ENCODE measurements at places on chromosomes 6 and 20. TPM values are rescaled to one million over a fixed set of nuclear protein-coding genes. Genes with fewer than 3 reads are reported as not detected.
A peak's percentile ranks its signal among the peaks of the same experiment; 100 is the strongest.

DNA sequence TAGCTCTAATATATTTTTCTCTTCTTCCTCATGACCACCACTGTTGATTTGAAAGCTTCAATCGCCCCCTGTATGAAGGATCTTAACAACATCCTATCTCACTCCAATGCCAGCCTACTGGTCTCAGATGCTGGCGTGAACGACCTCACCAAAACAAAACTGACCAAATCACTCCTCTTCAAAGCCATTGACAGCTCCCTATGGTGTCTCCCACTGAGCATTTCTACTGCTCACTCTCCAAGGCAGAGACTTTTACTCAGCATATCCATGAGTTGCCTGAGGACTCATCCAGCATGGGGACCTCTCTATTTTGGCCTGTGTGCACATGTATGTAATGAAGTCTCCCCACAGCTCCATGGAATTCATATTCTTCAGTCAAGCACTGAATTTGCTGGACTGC is 520.4 kb downstream of the TFAP2B start:
- DNase-seq = no peak

DNA sequence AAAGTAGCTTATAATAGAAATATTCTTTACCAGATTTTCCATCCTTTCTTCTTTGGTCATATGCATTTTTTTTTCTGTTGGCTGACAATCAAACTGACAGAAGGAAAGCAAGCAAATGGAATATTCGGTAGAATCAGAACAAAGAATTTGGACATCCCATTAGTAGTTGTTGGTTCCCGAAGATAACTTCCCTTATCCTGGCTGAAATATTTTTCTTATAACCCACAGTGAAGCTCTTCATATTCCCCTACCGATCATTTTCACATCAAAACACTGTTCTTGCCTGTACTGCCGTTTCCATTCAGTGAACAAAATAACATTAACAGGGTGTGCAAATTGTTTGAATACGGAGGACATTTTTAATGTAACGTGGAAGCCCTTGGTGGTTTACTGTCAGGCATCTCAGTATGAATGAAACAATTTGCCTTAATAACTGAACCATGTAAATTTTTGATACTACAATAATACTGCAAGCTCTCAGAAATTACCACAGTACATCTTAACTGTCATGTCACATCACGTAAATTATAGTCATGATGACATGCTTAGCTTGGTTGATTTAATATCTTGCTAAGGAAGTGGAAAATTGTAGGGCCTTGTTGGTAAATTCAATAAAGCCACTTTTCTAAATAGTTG is 311.5 kb downstream of the LAMA2 start:
- no peak for DNase-seq

- DNase-seq = no peak
Measured at GRCh38 chr20:21373436-21373835, 23.9 kb downstream of the NKX2-4 start.

Gene EYA2
- total RNA-seq = 1.4 TPM

DNA sequence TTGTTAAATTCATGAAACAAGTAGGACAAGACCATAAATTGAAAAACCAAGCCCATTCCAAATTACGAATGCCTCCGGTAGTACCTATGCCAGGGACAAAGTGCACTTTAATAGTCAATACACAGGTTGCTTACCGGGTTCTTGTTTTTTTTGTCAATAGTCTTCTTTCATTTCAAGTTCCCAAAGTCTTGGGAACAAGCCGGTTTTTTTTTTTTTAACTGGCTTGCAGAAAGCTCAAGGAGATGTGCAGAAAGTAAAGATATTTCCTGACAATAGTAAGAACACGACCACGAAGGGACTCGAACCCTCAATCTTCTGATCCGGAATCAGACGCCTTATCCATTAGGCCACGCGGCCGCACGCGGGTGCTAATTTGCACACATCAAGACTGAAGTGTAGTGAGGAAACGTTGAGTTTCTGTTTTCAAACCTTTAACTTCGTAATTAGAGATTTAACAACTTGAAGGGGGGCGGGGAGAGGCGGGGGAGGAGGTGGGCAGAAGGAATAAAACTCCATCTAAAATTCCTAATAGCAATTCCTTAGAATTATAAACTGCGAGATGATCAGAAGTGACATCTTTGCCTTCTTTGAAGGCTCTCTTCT is 181.0 kb downstream of the TRIM27 start:
- DNase-seq = peak; percentile 30

DNA sequence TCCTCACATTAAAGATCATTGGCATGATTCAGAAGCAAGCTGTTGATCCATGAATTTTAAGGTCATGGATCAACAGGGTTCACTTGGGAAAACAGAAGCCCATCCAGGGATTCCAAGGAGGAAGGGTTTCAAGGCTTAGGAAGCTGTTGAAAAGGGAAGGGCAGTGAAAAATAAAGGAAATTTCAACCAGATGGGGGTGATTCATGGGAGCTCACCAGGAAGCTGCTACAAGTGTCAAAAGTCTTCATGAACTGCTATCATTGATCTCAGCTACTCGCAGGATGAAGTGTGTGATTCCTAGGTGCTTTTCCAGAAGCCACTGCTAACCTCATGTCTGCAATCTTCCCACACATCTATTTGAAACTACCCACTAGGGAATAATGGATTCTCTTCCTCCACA is 26.2 kb downstream of the ADTRP start:
- no peak for DNase-seq

GRCh38 chr6:28743271-28743789 is 180.5 kb downstream of the TRIM27 start:
- DNase-seq = no peak

DNA sequence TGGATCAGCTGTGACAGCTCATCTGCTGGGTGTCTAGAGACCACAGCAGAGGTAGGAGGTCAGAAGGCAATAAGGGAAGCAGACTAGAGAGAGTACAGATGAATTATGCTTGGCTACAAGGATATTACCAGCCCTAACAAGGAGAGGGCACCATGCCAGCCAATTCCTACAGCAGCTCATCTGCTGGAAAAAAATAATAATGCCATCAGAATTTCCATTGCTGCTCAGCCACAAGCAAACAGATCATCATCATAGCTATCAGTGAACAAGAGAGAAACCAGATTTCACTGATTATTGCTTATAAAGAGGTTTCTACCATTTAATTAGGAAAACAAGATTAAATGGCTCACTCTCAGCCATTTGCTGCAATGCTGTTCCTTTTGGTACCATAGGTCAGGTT is 66.5 kb downstream of the PSMG4 start:
- DNase-seq = peak; percentile 70

Gene MCCD1
- total RNA-seq = not detected

Gene RWDD2A
- 4.9 TPM for total RNA-seq

DNA sequence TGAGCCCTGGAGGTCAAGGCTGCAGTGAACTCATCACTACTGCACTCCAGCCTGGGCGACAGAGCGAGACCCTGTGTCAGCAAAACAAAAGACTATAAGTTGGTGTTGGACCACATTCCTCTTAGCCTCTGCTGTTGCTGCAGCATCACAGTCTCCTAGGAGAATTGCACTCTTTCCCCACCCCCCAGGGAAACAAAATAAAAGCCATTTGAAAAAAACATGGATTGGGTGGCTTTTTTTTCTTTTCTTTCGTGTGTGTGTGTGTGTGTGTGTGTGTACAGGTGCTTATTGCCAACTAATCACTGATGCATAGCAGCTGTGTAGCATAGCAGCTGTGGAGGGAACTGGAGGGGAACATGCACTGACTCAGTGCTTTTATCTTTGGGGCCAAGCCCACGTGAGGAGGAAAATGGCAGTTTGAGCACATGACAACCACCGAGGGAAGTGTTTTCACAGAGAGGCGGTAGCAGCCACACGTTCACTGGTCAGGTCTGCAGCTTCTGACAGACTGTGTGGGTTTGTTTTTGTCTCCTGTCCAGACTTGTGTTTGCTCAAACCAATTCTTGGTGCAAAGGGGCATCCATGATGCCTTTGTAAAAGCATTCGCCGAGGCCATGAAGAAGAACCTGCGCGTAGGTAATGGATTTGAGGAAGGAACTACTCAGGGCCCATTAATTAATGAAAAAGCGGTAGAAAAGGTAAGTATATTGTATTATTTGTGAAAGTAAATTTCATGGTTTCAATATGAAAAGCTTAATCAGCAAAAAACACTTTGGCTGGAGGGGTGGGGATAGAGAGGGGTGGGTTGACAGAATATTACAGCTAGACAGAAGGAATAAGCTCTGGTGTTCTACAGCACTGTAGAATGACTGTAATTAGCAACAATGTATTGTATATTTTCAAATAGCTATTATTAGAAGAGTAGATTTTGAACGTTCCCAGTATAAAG is 27.7 kb downstream of the ALDH5A1 start:
- DNase-seq = peak; percentile 62

DNA sequence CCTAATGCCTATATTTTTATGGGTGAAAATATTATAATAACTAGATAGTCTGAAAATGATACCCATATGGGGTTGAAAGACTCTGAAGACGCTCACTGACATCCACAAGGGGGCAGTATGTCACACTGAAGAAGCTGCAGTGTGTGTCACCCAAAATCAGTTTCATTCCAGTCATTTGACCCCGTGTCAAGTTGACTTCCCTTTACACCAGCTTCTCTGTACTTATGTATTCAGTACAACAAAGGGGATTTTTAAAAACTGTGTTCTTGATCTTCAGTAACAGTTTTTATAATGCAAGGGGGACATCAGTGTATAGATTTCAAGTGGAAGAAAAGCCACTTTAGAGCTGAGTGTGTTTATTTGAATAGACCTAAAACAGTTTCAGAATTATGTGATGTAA is 19.3 kb downstream of the FAXC start:
- DNase-seq = peak; percentile 41

Gene TREML2
- total RNA-seq = not detected

- DNase-seq = no peak
Measured at GRCh38 chr6:135850882-135851281, 619 bp upstream of the PDE7B start.

Gene MAS1
- total RNA-seq = not detected

- peak; percentile 64 for DNase-seq
Measured at GRCh38 chr6:81787313-81788068, 35.0 kb upstream of the TENT5A start.

Gene TMEM151B
- total RNA-seq = 0.09 TPM

Gene MROH8
- total RNA-seq = 1.3 TPM

- DNase-seq = no peak
Measured at GRCh38 chr6:42726026-42726425, 3.6 kb upstream of the PRPH2 start.

Gene ZNF322
- total RNA-seq = 25.2 TPM

DNA sequence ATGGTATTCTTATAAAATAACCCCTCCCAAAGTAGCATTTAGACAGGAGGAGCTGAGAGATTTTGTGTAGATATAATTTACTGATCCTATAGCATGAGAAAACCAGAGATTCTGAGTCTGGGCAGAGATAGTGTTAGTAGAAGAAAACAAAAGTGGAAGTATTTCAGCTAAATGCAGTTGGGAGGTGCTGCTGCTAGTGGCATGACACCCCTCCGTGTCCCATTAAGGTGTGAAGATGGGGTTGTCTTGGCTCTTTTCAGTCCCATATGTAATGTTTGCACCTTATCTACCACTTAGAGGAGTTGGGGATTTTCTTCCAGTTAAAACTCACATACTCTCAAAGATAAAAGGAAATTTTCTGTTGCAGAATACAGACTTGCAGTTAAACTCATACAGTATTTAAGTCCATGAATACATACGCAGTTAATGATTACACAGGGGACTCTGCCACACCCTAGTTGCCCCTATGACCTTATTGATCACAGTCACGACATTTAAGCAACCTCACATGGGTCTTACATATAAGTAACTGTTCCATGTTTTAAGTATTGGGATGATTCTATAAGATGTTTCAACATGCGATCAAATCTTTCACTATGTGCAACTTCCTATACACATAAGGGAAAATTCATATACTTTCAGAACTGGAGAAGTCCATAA is 11.5 kb downstream of the TAAR2 start:
- DNase-seq = no peak

Gene PRSS35
- total RNA-seq = 3.9 TPM

Gene ZFP57
- total RNA-seq = 0.36 TPM

GRCh38 chr6:63787021-63787420 is 151.4 kb downstream of the PHF3 start:
- no peak for DNase-seq

GRCh38 chr6:15484821-15485220 is 178.0 kb downstream of the DTNBP1 start:
- no peak for DNase-seq

Gene CALHM4
- total RNA-seq = 0.20 TPM

GRCh38 chr20:39762716-39763115 is 800.6 kb downstream of the DHX35 start:
- no peak for DNase-seq

- DNase-seq = peak; percentile 75
Measured at GRCh38 chr6:90468080-90468479, 118.8 kb downstream of the MAP3K7 start.

Gene IL17F
- not detected for total RNA-seq

Gene DZANK1
- 3.0 TPM for total RNA-seq

Measured in astrocyte (in vitro differentiated cells and primary cell).